Activated T-helper 9 cell treated with anti-CD3 and anti-CD28 coated beads, Interleukin-2, amount 50 U/mL, for 16 hours (primary cell): ENCODE measurements at places on chromosomes 16 and 17.

GRCh38 chr17:34156401-34156740 lies 98.7 kb upstream of the CCL2 start:
- DNase-seq: no peak

- DNase-seq: no peak
Observed at GRCh38 chr17:15026088-15026487, 239.0 kb downstream of the PMP22 start.

GRCh38 chr17:76363107-76363842 lies 9.6 kb upstream of the PRPSAP1 start:
- no peak for DNase-seq

DNA sequence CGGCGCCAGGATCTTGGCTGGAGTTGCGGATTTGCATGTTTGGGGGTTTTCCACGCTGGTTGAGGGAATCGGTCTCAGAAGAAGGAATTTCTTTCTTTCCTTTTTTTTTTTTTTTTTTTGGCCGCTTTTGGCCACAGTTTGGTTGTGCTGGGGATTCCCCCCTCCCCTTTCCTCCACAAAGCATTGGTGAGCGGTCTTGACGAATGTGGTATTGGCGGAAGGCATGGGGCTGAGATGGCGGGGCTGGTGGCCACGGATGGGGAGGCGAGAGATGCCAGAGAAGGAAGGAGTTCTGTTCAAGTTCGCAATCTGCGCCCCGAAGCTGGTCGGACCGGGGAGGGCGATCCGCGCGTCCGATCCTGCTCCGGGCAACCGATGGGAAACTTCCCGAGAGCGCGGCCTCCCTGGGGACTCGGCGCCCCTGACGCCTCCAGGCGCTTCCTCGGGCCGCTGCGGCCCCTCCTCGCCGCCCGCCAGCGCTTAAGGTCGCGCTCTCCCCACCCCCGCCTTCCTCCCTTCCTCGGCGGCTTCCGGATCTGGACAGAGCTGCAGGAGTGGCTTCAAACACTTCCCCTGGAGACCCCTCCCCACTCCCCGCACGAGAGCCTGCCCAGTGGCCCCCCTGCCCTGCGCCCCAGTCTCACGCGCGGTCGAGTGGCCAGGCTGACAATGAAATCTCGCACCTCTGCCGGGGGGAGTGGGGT lies 43.2 kb downstream of the RAI1 start:
- no peak for DNase-seq

- DNase-seq: no peak
Observed at GRCh38 chr17:62109924-62110323, 44.8 kb upstream of the MED13 start.

DNA sequence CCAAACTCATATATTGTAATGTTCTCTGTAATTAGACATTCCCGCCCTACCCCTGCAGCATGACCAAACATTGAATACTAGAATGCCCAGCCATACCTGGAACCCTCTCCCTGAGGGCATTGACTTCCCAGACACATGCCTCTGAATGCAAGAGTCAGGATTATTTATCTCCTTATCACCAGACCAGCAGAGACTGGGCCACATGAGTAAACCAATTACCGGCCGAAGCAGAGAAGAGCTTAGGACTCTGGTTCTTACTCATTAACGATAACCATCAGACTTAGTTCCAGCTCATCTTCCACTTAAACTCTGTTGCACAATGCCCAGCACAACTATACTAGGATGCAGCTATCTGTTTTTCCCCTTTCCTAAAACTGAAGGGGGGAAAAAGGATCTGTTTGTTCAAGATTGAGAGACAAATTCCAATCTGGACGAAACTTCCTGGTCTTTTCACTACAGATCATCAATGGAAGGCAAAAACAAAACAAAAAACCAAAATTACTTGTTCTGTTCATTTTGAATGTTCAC lies 88.2 kb upstream of the CORO6 start:
- DNase-seq: no peak

DNA sequence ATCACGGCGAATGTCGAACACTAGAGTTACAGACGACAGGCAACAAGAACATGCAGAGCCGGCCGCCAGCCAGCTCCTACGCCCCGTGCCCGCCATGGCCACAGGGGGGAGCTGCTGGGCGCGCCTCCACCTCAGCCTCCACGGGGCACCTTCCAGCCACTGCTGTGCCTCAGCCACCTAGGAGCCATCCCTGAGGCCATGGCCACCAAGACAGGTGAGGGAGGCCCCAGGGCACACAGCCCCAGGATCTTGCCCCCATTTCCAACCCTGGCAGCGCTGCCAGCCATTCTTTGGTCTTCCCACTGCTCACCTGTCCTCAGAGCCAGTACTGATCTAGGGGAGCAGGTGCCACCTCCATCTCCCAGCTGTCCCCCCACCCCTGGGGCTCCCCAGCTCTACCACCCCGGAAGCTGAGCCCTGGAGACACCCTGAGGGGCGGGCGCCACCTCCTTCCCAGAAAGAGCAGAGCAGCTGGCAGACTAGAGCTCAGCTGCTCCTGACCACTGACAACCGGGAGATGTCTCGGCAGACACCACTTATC lies 11.8 kb downstream of the GNPTG start:
- peak; percentile 59 for DNase-seq

GRCh38 chr17:76082326-76083251 lies 3.6 kb downstream of the ZACN start:
- DNase-seq: no peak

- DNase-seq: no peak
Observed at GRCh38 chr17:67785504-67785903, 39.8 kb upstream of the BPTF start.

DNA sequence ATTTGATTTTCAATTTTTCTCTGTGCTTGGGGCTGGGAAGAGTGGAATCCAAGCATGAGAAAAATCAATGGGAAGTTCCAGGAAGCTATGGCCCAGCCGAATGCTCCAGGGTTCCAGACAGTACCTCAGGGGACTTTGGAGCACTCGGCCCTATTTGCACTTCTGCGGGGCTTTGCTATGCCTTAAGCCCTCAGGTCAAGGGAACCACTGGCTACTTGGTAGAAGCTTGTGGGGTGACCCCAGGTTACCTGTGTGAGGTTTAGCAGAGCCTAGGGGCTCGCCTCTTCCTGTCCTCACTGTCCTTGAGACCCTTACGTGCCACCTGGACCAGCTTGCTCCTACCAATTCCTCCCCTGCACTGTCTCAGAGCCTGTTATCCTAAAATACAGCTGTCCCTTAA lies 121.3 kb downstream of the MGAT5B start:
- no peak for DNase-seq

GRCh38 chr16:86681031-86681756 lies 102.8 kb downstream of the FOXL1 start:
- no peak for DNase-seq

- DNase-seq: no peak
Observed at GRCh38 chr17:65277576-65277975, 140.4 kb downstream of the RGS9 start.

GRCh38 chr17:42141382-42141781 lies 13.4 kb downstream of the RAB5C start:
- DNase-seq: no peak

DNA sequence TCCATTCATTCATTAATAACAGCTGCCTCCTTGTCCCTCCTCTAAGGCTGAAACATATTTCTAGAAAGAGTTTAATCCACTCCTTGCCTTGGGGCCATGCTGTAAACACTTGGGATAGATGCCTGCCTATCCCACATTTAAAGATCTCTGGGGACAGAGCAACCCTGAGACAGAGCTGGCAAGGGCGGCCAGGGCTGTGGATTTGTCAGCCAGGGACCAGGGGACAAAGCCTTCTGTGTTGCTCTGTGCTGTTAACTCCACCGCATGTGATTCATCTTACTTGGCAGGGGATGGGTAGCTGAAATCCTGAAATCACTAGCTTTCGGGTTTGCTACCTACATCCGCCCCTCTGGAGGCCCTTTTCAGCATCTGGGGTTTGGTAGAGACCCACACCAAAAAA lies 392.9 kb downstream of the SLC39A11 start:
- DNase-seq: no peak

DNA sequence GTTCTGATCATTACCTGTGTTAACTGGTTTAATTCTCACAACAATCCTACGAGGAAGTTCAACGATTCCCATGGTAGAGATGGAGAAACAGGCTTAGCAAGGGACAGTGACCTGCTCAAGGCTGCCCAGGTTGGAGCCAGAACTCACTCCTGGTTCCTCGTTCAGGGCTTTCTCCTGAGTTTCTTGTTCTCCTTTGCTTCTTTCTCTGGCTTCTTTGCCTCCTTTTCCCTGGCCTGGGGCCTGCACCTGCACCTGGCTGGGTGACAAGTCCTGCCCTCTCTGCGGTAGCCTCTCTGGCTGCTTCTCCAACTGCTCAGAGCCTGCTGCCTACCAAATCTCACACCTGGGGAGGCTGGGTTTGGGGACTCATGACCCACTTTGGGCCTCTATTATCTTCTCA lies 2.8 kb downstream of the CCL22 start:
- DNase-seq: no peak

DNA sequence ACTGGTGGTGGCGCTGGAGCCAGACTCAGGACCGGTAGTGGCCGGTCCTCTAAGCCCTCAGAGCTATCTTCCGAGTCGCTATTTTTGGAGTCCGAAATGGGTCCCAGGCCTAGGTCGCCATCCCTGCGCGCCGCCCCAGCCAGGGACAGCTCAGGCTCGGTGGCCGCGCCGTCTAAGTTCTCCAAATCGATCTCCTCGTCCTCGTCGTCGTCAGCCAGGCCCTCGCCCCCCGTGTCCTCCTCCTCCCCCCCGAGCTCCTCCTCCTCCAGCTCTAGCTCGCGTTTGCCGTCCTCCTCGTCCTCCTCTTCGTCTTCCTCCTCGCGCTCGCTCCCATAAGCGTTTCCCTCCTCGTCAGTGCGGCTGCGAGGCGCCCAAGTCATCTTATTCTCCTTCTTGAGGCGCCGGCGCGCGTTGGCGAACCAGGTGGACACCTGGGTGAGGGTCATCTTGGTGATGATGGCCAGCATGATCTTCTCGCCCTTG lies 1.6 kb downstream of the IRX3 start:
- DNase-seq: no peak

- DNase-seq: no peak
Observed at GRCh38 chr16:66150698-66151482, 215.6 kb upstream of the CDH5 start.

- peak; percentile 86 for DNase-seq
Observed at GRCh38 chr16:23595951-23596720, at the start of gene NDUFAB1. Gene NDUFAB1, minus strand, starts transcription at chr16:23596316. Its CDS starts 26 bp downstream, at chr16:23596290.

GRCh38 chr16:62954144-62955032 lies 918.1 kb upstream of the CDH8 start:
- DNase-seq: no peak

- DNase-seq: no peak
Observed at GRCh38 chr17:77297693-77298666, 157.2 kb downstream of the SEC14L1 start.

DNA sequence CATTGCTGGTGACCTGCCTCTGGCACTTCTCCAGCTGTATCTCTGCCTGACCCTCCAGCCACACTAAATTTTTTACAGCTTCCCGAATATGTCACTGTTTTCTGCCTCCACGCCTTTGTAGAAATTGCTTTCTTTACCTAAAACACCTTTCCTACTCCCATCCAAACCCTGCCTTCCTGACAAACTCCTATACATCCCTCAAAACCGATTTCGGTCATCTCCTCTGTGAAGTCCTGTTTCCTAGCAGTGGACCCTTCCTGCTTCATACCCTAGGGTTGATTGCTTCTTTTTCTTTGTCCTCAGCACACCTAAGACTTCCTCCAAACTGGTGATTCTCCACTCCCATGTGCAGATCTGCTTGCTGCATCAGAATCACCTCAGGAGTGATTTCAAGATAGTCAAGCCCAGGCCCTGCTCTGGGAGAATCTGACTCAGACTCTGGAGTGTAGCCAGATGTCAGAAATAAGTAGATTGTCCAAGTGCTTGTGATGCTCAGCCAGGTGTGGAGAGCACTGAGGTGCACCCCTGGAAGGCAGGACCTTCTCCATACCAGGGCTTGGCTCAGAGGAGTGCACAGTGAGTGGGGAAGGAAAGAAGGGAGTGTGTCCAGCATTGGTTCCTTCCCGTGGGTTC lies 184.2 kb downstream of the COPRS start:
- DNase-seq: no peak

GRCh38 chr17:2911035-2911754 lies 115.0 kb downstream of the RAP1GAP2 start:
- no peak for DNase-seq

GRCh38 chr17:81340607-81341515 lies 45.8 kb upstream of the SLC38A10 start:
- DNase-seq: no peak

DNA sequence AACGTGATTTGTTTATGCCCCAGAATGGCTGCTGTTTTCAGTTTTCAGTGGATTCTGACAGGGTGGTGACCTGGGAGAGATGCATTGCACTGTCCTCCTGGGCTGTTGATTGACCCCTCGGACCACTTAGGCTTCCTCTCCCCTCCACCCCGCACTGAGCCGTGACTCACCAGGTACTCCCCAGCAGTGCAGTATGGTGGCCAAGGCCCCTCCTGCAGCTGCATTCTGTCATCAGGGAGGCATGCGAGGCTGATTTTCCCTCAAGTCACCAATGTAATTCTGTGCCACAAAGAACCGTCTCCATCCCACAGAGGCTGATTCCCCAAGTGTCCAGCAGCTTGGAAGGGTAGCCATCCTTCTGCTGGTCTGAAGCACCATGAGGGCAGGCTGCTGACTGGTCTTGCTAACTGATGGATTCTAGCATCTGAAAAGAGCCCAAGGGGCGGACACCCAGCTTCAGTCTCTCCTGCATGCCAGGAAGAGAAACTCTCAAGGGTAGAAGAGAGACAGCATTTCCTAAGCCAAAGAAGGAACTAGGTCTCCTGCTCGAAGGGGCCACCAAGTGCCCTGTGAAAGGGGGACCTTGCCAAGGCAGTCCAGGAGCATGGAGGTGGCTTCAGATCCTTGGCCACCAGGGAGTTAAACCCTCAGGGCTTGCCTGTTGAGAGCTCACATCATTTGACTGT lies 148.1 kb downstream of the SOCS1 start:
- DNase-seq: no peak

GRCh38 chr17:36736201-36737156 lies 135.1 kb downstream of the MRM1 start:
- DNase-seq: no peak

GRCh38 chr16:14334366-14335080 lies 263.4 kb downstream of the MRTFB start:
- DNase-seq: no peak

GRCh38 chr16:20074099-20074991 lies 655 bp upstream of the GPR139 start:
- no peak for DNase-seq

- no peak for DNase-seq
Observed at GRCh38 chr17:60091908-60092331, 13.2 kb upstream of the HEATR6 start.

GRCh38 chr17:32519228-32520103 lies 32.7 kb downstream of the CDK5R1 start:
- no peak for DNase-seq
